ENCODE measurements at places on chromosomes 2 and 18. TPM values are rescaled to one million over a fixed set of nuclear protein-coding genes. Genes with fewer than 3 reads are reported as not detected.

Gene ZNF516
- total RNA-seq, result 16.5 TPM

GRCh38 chr2:162317861-162318327 is 590 bp downstream of the IFIH1 start:
- peak; percentile 47 for DNase-seq

Gene USP40
- 38.9 TPM for total RNA-seq

Gene KYNU
- total RNA-seq, result 0.33 TPM

DNA sequence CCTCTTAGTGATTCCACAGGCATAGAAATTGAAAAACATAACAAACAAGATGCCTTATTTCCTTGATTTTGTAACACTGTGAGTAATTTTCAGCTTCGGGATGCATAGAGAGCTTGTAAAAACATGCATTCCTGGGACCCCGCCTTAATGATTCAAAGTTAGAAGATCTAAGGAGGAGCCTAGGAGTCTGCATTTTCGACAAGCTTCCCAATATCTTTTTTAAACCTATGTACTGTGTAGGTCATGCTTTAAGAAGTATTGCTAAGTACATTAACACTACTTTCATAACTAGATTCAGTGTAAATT is 109.8 kb upstream of the ZNF516 start:
- no peak for DNase-seq

Gene KLHL14
- total RNA-seq, result not detected

Gene FOXI3
- not detected for total RNA-seq

GRCh38 chr2:132652474-132652873 is 17.5 kb downstream of the LYPD1 start:
- no peak for DNase-seq

Gene REG1B
- 15,911 TPM for total RNA-seq

Gene TGFA
- 13.5 TPM for total RNA-seq

DNA sequence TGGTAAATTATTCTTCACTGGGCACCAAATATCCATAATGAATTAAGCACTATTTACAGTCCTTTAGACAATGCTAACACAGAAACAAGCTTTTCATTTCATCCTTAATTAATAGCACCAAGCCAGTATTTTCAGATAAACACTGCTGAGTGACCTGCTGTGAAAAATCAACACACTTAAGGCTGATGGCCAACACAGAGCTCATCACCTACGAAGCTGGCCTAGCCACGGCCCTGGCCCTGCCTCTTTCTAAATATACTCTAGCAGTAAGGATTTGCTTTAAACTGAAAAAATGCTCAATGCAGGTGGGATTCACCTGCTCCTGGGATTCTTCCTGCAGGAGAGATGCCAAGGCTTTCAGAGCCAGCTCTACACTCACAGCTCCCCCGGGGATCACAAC is 18.4 kb downstream of the CYB5A start:
- no peak for DNase-seq

- peak; percentile 24 for DNase-seq
Observed at GRCh38 chr2:202034249-202035088, 814 bp downstream of the FZD7 start.
